Hepatic stellate cell (primary cell): ENCODE measurements at places on chromosomes 1 and 21.
A peak's percentile ranks its signal among the peaks of the same experiment; 100 is the strongest.

DNA sequence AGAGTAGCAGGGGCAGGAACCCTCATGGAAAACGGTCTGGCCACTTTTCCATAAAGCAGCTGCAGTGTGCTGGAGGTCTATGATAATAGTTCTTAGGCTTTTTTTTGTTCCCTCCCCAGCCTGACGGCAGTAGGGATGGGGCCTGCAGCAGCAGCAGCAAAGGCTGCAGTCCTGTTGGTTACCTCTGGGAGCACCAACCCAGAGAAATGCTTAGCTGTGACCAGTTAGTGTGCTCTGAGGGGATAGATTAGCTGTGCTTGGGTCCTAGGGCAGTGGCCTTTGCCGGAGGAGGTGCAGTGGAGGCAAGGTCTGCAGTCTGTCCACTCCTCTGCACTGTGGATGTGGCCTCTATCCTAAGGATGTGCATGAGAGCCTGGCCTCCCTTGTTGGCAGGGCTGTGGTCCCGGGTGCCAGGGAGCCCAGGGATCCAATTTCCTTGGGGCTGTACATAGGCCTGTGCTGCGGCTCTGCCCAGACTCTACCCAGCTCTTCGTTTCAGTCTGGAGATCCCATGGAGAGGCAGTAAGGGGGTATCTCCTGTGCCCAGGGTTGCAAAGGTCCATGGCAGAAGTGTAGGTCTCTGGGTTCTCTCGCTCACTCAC, 322.7 kb downstream of the PTBP2 start:
- no peak for DNase-seq

- peak; percentile 2 for DNase-seq
Observed at GRCh38 chr1:157878059-157878458, 36.5 kb upstream of the CD5L start.

DNA sequence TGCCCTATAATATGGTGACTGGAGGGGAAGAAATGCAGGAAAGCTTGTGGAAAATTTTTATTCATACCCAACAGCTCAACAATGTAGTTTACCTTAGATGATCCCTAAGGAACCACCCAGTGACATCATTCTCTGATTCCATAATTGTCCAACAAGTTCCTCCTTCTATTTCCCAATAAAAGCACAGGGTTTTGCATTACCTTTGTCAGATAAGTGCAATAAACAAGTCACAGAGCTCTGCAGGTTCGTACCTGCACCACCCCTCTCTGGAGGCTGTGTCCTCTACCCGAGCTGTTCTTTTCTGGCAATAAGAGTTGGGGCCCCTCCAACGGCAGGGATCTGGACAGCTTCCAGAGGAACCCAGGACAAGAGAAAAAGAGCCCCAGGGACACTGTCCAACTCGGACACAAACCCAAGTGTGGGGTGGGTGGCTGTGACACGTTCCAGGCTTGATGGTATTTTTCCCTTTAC, 38.8 kb downstream of the RCAN1 start:
- DNase-seq: peak; percentile 29

DNA sequence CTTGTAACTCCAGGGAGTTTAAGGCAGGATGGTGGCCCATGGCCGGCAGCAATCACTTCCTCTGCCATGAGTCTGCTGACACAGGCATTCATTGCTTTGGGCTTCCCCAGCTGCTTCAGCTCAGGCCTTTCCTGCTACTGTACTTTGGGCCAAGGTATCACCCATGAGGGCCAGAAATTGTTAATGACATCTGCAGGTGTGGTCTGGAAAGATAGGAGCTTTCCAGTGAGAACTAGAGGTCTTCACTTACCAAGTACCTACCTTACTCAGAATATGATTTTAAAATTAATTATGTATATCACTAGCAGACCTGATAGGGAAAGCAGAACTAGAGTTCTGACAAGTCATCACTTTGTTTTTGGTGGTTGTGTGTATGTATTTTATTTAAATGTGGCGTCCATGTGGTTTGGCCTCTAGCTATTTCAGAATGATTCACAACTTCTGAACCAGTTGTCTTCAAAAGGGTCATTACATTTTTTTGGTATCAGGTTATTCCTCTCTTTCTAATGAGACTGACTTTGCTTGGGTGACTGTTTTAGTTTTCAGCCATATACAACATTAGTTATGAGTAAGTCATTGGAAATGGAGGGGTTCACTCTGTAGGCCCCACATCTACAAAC, 2.7 kb downstream of the RGL1 start:
- DNase-seq: no peak

DNA sequence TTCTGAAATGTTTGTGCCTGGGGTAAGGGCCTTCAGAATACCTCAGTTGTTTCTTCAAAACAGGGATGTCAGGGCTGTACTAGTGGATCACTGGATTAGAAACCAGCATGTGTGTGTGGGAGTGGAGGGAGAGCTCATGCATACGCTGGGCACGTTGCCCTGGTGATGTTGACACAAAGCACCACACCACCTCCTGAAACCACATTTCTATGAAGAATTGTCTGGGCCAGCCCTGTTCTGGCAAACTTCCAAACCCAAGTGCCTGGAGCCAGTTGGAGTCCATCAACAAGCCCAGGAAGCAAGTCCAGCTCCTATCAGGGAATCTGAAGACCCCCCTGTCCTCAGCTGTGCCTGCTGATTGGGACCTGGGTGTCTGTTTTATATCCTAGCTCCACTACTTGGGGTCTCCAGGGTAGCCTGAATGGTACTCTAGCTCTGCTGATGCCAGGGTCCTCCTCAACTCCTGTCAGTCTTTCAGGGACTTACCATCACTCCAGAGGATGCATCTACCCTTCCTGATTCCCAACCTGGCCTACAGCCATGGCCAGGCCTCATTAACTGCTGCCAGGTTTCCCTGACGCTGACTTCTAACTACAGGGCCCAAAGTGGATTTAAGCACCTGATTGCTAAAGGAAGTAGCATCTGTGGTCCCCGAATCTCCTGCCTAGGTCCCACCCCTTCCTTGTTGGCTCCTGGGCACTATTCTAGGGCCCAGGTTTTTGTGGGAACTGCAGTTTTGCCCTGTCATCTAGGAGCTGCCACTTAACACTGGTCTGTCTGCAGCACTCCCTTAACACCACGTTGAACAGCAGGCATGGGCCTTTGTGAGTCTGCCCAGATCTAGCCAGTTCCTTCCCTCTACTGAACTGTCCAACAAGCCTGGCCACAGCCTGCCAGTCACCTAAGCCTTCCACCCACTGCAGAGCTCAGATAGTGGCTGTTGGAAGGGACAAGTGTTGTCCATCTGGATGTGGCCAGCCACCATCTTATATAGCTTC, 45.5 kb downstream of the LPAR3 start:
- peak; percentile 83 for DNase-seq

GRCh38 chr1:28127617-28128257, 39.3 kb upstream of the EYA3 start:
- DNase-seq: no peak

DNA sequence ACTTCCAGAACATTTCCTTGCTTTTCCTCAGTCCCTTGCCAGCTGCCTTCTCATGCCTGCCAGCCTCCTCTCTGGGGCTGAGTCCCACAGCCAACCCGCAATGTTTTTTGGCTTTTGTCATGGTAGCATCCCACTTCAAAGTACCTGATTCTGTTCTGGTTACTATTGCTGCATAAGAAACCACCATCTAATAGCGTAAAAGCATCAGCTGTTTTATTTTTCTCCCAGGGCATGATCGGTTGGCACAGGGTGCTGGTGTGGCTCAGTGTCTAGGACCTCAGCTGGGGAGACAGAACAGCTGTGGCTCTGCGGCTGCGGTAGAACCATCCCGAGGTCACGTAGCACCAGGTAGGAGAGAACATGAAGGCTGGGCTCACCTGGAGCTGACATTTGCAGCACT, 8.9 kb upstream of the PRMT2 start:
- DNase-seq: no peak

GRCh38 chr1:84479998-84480397, 932 bp downstream of the RPF1 start:
- no peak for DNase-seq

DNA sequence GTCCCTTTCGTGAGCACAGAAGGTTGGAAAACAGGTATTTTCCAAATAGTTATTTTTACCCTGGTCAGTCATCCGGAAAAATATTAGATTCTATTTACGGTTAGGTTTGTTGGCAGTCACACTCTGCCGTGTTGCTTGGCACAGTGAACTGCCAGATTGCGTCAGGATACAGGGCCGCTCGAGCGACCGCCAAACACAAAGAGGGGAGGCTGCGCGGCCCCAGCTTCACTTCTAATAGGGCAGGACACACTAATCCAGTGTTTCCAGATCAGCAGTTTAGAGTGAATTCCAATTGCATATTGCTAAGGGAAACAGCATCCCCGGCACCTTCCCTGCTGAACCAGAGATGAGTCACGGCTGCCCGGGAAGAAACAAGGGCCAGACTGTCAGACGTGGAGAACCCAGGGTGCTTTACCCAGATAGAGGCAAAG, 22.9 kb downstream of the UMODL1 start:
- peak; percentile 94 for DNase-seq

GRCh38 chr1:183484254-183484653, 12.0 kb downstream of the SMG7 start:
- no peak for DNase-seq

GRCh38 chr1:195590649-195591048, 1017.6 kb downstream of the KCNT2 start:
- DNase-seq: no peak

- DNase-seq: no peak
Observed at GRCh38 chr1:152442765-152443164, 28.7 kb upstream of the CRNN start.

GRCh38 chr1:6991266-6991665, 206.0 kb downstream of the CAMTA1 start:
- peak; percentile 32 for DNase-seq

DNA sequence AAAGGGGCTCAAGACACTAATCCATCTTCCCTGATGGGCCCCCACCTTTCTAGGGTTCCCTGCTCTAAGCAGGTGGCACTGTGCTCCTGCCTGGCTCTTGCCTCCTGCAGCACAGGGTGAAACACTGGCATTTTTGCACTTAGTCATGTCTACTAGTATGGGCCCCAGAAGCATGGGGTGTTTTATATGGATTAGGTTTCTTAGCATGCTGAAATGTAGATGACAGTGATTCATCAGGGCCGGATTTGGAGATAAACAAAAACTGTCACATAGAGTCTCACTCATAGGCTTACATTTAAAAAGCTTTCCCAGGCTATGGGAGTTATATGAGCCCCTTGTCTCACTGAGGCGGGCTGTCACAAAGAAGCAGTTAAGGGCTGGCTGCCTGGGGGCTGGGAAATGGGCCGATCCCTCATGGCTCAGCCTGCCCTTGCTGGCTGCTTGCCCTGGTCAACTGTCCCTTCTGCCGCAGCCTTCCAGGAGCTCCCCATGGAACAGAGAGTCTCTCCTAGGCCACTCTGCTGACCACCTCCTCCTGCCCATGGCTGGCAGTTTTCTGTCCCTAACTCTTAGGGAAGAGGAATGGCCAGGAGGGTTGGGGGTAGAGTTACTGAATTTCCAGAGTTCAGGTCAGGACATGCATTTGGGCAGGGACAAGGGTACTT, 6.5 kb downstream of the GALNT2 start:
- DNase-seq: peak; percentile 64

DNA sequence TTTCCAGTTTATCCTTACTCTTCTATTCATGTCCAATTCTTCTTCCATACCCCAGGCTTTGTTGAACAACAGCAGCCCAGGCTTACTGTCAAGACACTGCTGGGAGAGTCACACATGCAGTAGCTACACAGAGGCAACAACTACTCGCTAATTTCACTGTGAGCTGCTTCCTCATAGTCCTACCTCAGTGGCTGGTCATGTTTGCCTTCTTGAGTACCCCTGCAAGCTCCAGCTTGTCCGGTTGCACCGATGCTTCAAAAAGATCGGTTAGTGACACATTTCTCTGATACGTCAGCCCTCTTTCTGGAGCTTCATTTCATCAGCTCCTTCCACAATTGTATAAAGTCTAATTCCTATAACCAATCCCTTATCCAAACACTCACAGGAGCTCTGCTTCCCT, 246.7 kb upstream of the NFIA start:
- no peak for DNase-seq

- DNase-seq: no peak
Observed at GRCh38 chr21:42413093-42413492, 9.4 kb downstream of the UBASH3A start.

- DNase-seq: peak; percentile 89
Observed at GRCh38 chr1:41496080-41497055, 11.9 kb upstream of the EDN2 start.

- DNase-seq: no peak
Observed at GRCh38 chr1:15358565-15359133, 51.0 kb upstream of the EFHD2 start.

- no peak for DNase-seq
Observed at GRCh38 chr1:24349891-24350290, 30.7 kb downstream of the GRHL3 start.

GRCh38 chr1:158112994-158113758, 67.5 kb upstream of the CD1D start:
- peak; percentile 43 for DNase-seq

DNA sequence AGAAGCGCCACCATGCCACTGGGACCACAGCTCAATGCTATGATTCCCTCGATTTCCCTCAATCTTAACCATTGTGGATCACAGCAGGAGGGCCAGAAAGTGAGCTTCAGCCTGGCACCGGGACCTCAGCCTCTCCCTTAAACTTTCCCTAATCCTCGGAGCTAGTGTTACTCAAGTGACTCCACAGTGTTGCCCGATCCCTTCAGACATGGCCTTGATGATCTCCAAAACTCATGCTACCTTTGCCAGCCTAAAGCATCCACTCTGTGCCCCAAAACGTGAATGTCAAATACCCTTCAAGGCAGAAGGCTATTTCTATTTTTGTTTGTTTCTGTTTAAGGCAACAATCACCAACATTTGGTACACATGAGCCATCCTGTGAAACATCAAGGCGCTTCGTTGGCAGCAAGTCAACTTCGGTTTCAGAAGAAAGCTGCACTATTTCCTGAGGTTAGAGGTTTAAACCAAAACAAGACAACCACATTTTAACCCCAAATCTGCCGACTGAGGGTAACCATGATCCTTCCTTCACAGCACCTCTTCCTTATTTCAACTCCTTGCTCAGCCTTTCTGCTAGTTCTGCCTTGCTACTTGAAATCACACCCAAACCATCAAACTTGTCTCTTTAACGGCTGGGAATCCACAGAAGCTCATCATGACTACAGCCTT, 94.4 kb upstream of the KRTAP19-8 start:
- no peak for DNase-seq
